A549 treated with GW870086 at 1 μM for 4 hours (cell line): ENCODE measurements at places on chromosomes 7 and 10. TPM values are rescaled to one million over a fixed set of nuclear protein-coding genes. Genes with fewer than 3 reads are reported as not detected.

Gene CTBP2
- 112 to 130 TPM (median 123 TPM) in 5 replicates for total RNA-seq

Gene SPACDR
- total RNA-seq = 0.65 to 1.3 TPM (median 0.70 TPM) in 5 replicates

Gene BAG3
- 257 to 328 TPM (median 316 TPM) in 5 replicates for total RNA-seq

Gene PKD1L1
- total RNA-seq = 0.03 to 0.24 TPM (median 0.05 TPM) in 5 replicates

Gene NUDT5
- total RNA-seq = 128 to 160 TPM (median 144 TPM) in 5 replicates

Gene SEMA3A
- 3.5 to 5.8 TPM (median 5.1 TPM) in 5 replicates for total RNA-seq

Gene LEP
- total RNA-seq = not detected in 5 replicates

Gene BTBD16
- total RNA-seq = 0.48 to 1.7 TPM (median 0.81 TPM) in 5 replicates

Gene C10orf105
- not detected in 5 replicates for total RNA-seq

Gene COL26A1
- 0.36 to 0.83 TPM (median 0.60 TPM) in 5 replicates for total RNA-seq

Gene CPA2
- total RNA-seq = 0.10 TPM in 1 of 5 replicates, not detected in the others

Gene VSTM4
- 0.24 to 0.50 TPM (median 0.35 TPM) in 5 replicates for total RNA-seq

Gene CRHR2
- 0.05 to 0.07 TPM in 2 of 5 replicates, not detected in the others for total RNA-seq

Gene NYAP1
- 2.8 to 3.5 TPM (median 3.3 TPM) in 5 replicates for total RNA-seq

Gene CAV2
- 150 to 178 TPM (median 177 TPM) in 5 replicates for total RNA-seq

Gene ELFN1
- 0.22 to 0.38 TPM (median 0.38 TPM) in 5 replicates for total RNA-seq

Gene TEX36
- total RNA-seq = not detected in 5 replicates

Gene VAX1
- 1.2 to 1.5 TPM (median 1.5 TPM) in 5 replicates for total RNA-seq

Gene OR2A5
- total RNA-seq = not detected in 5 replicates

Gene GPR15LG
- not detected in 5 replicates for total RNA-seq

Gene NPFFR1
- total RNA-seq = 0.05 TPM in 1 of 5 replicates, not detected in the others

Gene WASHC2C
- total RNA-seq = 16.9 to 22.5 TPM (median 20.1 TPM) in 5 replicates

Gene IGF2BP3
- total RNA-seq = 22.2 to 31.3 TPM (median 28.9 TPM) in 5 replicates

Gene KLF14
- total RNA-seq = 0.09 TPM in 1 of 5 replicates, not detected in the others

Gene PDLIM1
- total RNA-seq = 221 to 244 TPM (median 231 TPM) in 5 replicates

Gene C7orf57
- 0.18 to 0.79 TPM (median 0.26 TPM) in 5 replicates for total RNA-seq
